Activated naive CD8-positive, alpha-beta T cell treated with anti-CD3 and anti-CD28 coated beads, Interleukin-2, amount 10 ng/mL, durations not matched to agents 7 days and 5 days (primary cell): ENCODE measurements at places on chromosomes 2 and 18. TPM values are rescaled to one million over a fixed set of nuclear protein-coding genes. Genes with fewer than 3 reads are reported as not detected.

DSC3 gene
- total RNA-seq = not detected

DNA sequence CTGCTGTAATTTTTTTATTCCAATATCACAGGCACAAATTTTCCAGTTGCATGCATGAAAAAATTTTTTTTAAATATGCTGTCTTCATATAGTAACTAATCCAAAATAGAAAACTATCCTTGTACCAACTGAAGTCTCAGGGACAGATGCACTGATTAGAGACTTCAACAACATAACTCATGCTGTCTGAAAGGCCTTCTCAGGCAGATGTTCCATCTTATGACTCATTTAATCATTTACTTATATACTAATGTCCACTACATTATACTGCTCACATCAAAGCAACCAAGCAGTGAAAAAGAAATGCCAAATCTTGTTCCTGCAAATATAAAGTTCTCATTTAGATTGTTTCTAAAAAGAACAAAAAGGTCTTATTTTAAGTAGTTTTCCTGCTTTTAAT, 53.1 kb downstream of the OLA1 start:
- H3K27me3 ChIP-seq = no peaks in the 10 kb centered on the region
- no peak for DNase-seq
- no peaks in the 10 kb centered on the region for H3K4me1 ChIP-seq

DNA sequence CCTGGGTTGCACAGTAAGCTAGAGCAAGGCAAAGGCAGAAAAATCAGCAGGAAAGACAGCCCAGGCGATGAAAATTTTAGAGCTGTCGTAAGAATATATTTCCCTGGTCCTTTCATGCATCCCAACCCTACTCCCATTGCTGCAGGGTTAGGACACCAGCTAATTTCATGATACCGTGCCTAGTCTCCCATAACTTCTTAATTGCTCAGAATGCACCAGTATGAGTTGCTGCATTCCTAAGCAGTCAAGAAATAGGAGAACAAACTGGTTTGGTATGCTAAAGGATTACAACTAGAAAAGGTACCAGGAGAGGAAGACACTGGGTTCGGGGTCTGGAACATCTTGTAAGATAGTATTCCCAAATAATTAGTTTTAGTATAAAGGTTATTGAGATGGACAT, 269.4 kb upstream of the NRXN1 start:
- no peaks in the 10 kb centered on the region for H3K36me3 ChIP-seq
- DNase-seq = no peak
- H3K27me3 ChIP-seq = no peaks in the 10 kb centered on the region
- H3K4me1 ChIP-seq = no peaks in the 10 kb centered on the region
- H3K27ac ChIP-seq = no peak overlapping the region
- H3K4me3 ChIP-seq = no peak overlapping the region

GRCh38 chr2:120541553-120541932, 194.1 kb upstream of the GLI2 start:
- H3K4me3 ChIP-seq = no peak overlapping the region
- no peak overlapping the region for H3K27ac ChIP-seq
- no peak for DNase-seq
- H3K27me3 ChIP-seq = peaks cover 8% of the 10 kb centered on the region

GRCh38 chr2:8581234-8581561, 100.7 kb upstream of the ID2 start:
- H3K4me3 ChIP-seq = no peak overlapping the region
- DNase-seq = no peak
- peaks cover 41% of the 10 kb centered on the region for H3K4me1 ChIP-seq

RTP5 gene
- total RNA-seq = 0.53 TPM

GRCh38 chr18:53472546-53472945, 751.9 kb downstream of the MBD2 start:
- H3K4me3 ChIP-seq = no peak overlapping the region
- DNase-seq = no peak
- H3K27me3 ChIP-seq = no peaks in the 10 kb centered on the region
- H3K36me3 ChIP-seq = no peaks in the 10 kb centered on the region
- no peaks in the 10 kb centered on the region for H3K4me1 ChIP-seq

DNA sequence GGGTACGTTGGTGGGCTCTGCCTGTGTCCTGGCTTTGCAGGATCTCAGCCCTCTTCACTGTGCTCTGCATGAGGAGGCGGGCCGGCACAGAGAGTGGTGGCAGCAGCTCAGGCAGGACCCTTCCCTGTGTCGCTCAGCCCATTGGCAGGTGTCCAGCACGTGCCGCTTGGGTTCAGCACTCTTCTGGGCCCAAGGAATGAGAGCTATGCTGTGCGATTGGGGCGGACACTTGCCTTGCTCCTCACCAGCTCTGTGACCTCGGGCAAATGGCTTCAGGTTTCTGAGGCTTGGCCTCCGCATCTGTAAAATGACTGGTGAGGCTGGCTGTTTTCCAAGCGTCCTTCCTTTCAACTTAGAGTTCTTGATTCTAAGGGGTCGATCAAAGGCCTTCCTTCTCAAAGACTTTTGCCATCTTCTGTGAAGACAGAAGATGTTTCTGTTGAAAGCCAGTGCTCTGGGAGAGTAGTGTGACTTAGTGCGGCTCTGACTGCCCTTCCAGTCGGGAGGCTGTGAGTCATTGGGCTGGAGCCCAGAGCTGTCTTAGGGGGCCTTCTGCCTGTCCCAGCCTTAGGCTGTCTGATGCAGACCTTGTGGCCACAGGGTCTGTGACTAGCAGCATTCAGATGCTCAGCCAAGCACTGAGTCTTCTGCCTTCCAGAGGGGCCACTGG, 35.6 kb downstream of the GLI2 start:
- DNase-seq = no peak
- no peaks in the 10 kb centered on the region for H3K27me3 ChIP-seq
- no peak overlapping the region for H3K4me3 ChIP-seq
- no peak overlapping the region for H3K27ac ChIP-seq
- no peaks in the 10 kb centered on the region for H3K36me3 ChIP-seq
- no peaks in the 10 kb centered on the region for H3K4me1 ChIP-seq
